ENCODE measurements at places on chromosomes 3 and 15.
A peak's percentile ranks its signal among the peaks of the same experiment; 100 is the strongest.

DNA sequence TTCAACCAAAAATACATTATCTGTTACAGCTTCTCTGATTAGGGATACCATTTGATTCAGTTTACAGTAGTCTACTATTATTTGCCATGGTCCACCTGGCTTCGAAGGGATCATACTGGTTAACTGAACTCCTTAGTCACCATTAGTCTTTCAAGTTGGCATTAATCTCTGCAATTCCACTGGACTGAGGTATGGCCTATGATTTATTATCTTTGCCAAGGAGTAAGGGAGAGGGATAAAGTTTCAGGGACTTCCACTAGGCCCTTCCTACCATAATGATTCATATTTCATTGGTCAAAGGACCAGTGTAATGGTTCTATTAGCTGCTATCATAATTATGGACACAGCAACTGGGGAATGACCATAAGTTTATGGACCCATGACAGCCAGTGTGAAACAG lies 7.3 kb upstream of the CMSS1 start:
- no peak for DNase-seq

DNA sequence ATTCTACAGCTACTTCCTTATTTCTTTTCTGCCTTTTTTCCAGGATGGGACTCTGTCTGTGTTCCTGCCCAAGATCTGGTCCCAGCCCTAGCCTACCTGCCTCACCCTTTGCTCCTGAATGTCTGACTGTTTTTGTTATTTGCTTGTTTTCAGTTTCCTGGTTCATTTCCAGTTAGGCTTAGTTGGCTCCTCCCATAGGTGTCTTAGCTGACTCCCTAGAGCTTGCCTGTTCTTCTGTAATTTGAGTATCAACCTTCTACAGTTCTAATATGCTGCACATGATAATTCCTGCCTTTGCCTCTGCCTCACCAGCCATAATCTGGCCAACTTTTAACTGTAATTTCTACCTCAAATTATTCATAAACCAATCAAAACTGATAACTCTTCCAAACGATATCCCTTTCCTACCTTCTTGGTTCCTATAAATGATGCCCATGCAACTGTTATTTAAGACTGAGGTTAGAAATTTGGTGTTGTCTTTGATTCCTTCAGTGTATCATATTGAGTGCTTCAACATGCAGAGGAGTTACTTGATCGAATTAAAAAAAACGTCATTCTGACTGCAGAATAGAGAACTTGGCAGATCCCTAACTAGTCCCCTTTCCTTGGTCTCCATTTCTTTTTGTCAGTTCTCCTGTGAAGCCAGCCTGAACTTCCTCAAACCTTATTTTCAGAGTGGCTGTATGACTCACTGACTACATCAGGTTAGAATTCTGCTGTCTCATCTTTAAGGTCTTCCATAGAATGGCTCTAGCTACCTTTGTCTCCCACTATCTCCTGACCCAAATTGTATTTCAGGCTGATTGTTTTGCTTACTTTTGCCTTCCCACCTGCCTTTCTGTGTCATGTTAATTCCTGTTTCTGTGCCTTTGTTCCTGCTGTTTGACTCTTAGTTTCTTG lies 8.4 kb downstream of the GOLM2 start:
- no peak for DNase-seq

- DNase-seq: no peak
Observed at GRCh38 chr3:5677555-5677954, 490.0 kb downstream of the EDEM1 start.

DNA sequence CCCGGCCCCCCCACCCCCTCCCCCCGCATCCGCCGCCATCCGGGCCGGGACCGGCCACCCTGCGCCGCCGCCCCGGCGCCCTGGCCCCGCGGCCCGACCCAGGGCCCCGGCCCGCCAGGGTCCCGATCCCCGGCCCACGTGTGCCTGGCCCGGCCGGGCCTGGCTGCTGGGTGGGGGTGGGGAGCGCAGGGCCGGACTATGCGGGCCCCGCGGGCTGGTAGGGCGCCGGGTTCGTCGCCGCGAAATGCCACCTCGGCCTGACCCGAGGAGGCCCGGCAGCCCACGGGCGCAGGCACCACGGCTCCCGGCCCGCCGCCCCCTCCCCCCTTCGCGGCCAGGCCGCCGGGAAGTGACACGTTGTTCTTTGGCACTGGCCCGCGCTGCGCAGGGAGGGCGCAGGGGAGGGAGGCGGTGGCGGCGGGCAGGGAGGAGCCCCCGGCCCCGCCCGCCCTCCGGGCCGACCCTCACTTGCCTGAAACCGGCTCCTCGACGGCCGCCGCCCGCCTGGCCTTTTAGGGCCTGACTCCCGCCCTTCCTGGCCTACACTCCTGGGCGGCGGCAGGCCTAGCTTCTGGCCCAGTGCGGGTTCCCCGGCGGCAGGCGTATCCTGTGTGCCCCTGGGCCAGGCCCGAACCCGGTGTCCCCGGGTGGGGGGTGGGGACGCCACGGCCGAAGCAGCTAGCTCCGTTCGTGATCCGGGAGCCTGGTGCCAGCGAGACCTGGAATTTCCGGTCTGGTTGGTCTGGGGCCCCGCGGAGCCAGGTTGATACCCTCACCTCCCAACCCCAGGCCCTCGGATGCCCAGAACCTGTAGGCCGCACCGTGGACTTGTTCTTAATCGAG lies 515 bp downstream of the EIF4G1 start:
- DNase-seq: no peak

DNA sequence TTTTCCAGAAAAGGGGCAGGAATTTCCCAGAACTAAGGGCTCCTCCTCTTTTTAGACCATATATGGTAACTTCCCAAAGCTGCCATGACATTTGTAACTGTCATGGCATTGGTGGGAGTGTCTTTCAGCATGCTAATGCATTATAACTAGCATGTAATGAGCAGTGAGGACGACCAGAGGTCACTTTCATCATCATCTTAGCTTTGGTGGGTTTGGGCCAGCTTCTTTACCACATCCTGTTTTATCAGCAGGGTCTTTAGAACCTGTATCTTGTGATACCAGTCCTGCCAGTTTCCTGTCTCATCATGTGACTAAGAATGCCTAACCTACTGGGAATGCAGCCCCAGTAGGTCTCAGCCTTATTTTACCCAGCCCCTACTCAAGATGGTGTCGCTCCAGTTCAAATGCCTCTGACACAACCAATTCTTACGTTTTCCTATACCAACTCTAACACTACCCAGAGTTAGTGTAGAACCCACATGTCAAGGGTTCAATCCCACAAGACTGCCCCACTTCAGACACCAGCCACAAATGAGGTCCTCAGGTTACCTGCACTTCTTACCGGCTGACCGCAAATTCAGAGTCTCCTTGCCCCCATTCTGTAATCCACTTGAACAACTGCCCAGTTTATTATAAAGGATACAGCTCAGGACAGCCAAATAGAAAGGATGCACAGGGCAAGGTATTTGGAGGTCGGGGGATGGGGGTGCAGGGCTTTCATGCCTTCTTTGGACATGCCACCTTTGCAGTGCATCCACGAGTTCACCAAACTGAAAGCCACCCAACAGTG lies 17.7 kb downstream of the FOXB1 start:
- no peak for DNase-seq

DNA sequence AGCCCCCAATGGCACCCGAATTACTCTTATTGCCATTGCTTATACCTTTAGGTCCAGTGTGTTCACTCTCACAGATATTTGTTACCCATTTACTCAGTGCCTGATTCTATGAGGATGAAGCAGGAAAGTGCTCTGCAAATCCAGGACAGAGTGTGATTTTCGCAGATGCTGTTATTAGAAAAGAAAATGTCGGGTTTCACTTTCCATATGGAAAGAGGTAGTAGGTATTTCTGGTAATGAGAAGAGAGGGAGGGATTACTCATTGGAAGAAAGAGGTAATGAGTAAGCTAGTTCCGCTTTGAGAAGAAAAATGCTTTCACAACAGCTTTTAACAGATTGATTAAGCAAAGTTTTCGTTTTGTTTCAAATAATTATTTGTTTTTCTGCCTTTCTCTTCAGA lies 336.3 kb upstream of the CFAP20DC start:
- no peak for DNase-seq

GRCh38 chr3:74363346-74363745 lies 251.1 kb downstream of the CNTN3 start:
- no peak for DNase-seq

GRCh38 chr3:46078712-46079400 lies 51.6 kb upstream of the XCR1 start:
- DNase-seq: peak; percentile 90

DNA sequence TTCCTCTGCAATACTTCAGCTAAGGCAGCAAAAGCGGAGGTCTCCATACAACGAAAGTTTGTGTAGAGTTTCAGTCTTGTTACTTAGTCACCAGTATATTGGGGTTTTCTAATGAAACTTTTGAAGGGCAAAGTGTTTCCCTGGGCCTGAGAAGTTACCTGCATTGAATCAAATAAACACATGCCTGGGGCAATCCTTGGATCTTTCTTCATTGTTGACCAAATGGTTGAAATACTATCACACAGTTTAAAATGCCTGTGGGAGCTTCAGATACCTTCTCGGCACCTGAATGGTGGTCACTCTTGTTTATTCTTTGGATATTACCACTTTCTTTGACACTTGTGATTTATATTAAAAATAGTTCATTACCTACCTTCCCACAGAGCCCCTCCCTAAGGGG lies 988 bp upstream of the CHSY1 start:
- no peak for DNase-seq

DNA sequence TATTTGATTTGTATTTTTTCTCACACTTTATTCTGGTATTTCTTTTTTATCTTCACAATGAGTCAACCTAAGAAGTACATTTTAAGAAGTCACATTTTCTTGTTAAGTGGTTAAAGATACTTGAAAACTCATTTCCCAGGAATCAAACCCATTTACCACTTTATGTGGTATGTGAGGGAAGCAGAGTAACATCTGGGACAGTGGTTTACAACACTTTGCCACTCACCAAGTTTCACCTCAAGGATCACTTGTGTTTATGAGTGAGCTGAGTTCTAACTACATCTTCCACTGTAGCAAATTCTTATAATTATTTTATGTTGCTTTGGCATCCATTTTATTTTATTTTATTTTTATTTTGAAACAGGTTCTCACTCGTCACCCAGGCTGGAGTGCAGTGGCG lies 53.8 kb downstream of the IGSF11 start:
- no peak for DNase-seq

DNA sequence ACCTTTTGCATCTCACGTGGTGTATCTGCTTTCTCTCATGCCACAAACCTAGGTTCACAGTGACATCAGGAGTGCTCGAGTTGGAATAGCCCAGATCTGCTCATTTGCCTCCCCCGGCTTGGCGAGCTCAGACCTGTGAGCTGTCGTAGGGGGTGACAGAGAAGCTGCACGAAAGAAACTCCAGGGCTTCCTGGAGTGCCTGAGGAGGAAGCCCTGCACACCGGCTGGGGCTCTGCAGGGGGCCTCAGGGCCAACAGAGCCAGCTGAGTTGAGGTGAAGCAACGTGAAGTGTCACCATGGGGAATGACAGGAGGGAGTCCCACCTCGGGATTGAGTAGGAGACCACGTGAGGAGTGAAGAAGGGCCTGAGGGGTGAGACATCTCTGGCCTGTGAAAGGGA lies 62.5 kb downstream of the RPN1 start:
- no peak for DNase-seq

GRCh38 chr3:8733332-8734094 lies at the start of gene CAV3:
Gene CAV3, plus strand, starts transcription at chr3:8733802. Its CDS starts 75 bp downstream, at chr3:8733877.
- DNase-seq: no peak

DNA sequence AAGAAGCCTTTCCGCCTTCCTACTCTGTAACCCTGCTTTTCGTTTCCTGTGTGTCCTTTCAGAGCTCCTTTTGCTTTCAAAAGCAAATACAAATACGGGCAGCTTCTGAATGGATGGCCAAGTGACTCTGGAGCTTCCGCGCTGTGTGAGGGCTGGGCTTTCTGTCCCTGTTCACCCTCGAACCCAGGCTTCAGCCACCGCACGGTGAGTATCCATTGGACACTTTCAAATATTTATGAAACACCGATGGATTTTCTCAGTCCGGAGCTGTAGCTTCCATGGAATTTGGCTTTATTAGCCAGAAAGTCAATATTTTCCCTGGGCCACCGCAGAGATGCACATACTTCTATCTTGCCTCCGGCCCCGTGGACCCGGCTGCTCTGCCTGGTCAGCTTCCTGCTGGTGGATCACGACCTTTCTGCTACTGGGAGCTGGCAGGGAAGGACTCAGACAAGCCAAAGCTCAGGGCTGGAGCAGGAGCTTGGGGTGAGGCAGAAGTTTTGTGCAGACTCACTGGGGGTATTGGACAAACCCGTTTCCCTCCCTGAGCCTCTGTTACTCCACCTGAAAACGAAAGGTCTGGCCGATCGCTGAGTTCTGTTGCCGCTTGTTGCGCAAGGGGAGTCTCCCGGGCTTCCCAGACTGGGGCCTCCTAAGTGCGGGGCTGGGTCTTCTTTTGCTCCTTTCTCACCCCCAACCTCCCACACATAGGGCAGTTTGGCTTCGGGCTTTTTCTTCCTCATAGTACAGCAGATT lies 63.6 kb downstream of the LINGO1 start:
- no peak for DNase-seq

GRCh38 chr3:147616998-147617619 lies 207.9 kb downstream of the ZIC1 start:
- no peak for DNase-seq

GRCh38 chr3:14869917-14870782 lies 51.4 kb downstream of the FGD5 start:
- no peak for DNase-seq

GRCh38 chr3:23644676-23645075 lies 161.1 kb upstream of the UBE2E1 start:
- DNase-seq: no peak

- no peak for DNase-seq
Observed at GRCh38 chr3:101963902-101964362, 114.6 kb downstream of the NFKBIZ start.

GRCh38 chr3:123660900-123661299 lies 76.0 kb upstream of the HACD2 start:
- no peak for DNase-seq

DNA sequence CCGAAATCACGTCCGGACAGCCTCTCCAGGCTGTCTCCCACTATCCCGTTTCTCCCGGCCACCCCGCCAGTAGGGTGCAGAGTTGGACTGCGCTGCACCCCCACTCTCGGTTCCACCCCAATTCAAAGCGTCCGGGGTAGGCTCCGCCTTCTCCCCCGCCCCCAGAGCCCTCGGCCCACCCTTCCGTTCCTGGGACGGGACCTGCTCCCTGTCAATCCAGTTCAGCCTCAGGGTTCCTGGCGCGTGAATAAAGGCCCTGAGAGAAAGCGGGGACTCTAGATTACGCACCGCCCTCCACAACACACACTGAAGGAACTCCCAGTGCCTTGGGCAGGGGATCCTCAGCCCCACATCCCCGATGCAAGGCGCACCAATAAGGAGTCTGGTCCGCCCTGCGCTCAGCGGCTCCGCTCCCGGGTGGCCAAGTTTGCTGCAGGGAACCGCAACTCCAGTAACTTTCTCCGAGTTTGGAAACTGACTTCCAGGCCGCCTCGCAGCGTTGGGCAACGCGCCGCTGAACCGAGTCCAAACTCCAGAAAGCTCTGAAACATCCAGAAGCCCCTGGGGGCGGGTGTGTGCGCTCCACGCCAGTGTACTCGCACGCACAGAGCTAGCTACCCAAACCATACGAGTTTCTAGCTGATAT lies 1.9 kb downstream of the ADAMTS9 start:
- DNase-seq: peak; percentile 94
